ENCODE measurements at places on chromosomes 7 and 10. TPM values are rescaled to one million over a fixed set of nuclear protein-coding genes. Genes with fewer than 3 reads are reported as not detected.

The UNCX gene
- total RNA-seq: not detected

The TSPAN12 gene
- total RNA-seq: 5.9 TPM

The OR6V1 gene
- not detected for total RNA-seq

The GLI3 gene
- 4.2 TPM for total RNA-seq

The C10orf71 gene
- not detected for total RNA-seq

The PPP1R3A gene
- total RNA-seq: not detected
